ENCODE measurements at places on chromosomes 1 and 21.

GRCh38 chr1:246705368-246705767, 18.8 kb upstream of the SCCPDH start:
- no peak for DNase-seq

- DNase-seq, result no peak
Observed at GRCh38 chr1:168007691-168008090, 70.8 kb upstream of the MPC2 start.

DNA sequence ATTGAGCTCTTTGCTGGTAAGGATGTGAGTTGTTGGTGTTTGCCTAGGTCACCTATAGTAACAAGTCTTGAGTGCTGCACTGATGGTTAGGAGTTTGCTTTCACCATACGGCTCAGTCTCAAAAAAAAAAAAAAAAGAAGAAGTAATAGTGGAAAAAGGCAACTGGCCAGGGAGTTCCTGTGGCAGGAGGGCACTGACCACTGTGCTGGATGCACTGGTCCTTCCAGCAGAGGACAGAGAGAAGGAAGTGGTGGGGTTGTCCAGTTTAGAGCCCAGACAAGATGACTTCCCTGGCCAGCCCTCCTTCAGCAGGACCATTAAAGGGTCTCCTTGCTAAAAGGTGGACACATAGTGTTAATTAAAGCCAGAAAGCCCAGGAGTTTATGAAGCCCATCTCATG, 11.9 kb upstream of the PTCH2 start:
- DNase-seq, result no peak

DNA sequence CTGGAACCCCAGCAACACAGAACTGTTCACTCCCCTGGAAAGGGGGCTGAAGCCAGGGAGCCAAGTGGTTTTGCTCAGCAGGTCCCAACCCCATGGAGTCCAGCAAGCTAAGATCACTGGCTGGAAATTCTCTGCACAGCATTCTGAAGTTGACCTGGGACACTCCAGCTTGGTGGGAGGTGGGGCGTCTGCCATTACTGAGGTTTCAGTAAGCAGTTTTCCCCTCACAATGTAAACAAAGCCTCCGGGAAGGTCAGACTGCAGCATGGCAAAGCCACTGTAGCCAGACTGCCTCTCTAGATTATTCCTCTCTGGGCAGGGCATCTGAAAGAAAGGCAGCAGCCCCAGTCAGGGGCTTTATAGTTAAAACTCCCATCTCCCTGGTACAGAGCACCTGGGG, 59.7 kb downstream of the INKA2 start:
- no peak for DNase-seq

DNA sequence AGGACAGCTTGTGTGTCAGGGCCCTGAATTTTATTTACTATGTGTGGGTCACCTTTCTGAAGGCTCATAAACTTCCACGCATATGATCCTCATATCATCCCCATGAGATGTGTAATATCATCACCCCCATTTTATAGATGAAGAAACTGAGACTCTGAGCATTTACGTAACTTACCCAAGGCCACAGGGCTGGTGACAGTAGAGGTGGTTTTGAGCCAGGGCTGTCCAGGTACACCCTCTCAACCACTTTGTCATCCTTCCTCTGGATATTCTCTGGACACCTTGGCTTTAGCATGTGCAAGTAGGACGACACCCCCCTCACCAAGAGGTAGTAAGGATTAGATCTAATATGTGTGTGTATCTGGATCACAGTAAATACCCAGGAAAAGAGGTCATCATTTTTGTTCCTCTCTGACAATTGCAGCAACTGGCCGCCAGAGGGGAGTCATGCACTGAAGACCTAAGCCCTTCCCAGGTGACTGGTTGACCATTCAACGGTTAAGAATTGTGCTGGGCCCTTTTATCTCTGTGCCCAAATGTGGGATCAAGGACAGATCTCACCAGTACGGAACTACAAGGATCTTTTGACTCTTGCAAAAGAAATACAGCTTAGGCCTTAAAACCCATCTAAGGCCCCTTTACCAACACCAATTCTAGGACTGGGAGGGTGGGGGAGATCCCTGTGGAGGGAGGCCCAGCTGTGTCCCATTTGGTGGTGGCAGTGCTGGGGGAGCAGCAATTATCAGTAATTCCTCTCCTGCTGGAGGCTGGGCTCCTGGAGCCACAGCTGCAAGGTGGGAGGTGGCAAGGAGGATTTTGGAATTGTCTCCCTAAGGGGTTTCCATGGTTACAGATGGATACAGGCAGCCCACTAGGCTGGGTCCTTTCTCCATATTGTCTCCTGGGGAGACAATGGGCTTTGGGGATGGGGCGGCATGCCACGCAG, 13.7 kb upstream of the E2F2 start:
- peak; percentile 67 for DNase-seq

- no peak for DNase-seq
Observed at GRCh38 chr1:43276673-43277072, 6.9 kb downstream of the TMEM125 start.

DNA sequence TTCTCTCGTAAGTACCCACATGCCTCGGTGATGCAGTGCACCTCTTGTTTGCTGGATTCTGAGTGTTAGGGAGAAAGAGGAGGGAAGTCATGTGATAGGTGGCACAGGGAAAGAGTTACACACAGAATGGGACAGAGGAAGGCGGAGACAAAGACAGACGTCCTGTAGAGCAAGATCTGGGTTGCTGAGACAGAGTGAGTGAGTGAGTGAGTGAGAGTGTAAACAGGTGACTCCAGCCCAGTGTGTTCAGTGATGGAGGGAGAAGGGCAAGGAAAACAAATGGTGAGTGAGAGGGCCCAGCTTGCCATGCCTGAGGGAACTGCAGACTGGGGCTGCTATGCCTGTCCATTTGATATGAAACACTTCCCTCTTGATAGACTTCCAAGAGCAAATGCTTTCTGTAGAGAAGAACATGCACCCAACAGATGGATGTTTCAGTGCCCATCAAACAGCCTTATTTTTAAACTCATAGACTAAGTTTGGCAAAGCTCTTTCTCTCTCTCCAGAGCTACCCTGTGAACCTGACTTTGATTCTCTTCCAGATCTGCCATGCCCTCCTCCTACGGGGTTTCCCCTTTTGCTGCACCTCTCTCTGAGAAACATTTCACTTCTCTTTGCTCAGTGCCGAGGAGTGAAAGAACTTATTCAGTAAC, 209.9 kb upstream of the COA6 start:
- DNase-seq, result no peak

- DNase-seq, result peak; percentile 27
Observed at GRCh38 chr21:30831194-30831765, 1.7 kb upstream of the KRTAP7-1 start.

DNA sequence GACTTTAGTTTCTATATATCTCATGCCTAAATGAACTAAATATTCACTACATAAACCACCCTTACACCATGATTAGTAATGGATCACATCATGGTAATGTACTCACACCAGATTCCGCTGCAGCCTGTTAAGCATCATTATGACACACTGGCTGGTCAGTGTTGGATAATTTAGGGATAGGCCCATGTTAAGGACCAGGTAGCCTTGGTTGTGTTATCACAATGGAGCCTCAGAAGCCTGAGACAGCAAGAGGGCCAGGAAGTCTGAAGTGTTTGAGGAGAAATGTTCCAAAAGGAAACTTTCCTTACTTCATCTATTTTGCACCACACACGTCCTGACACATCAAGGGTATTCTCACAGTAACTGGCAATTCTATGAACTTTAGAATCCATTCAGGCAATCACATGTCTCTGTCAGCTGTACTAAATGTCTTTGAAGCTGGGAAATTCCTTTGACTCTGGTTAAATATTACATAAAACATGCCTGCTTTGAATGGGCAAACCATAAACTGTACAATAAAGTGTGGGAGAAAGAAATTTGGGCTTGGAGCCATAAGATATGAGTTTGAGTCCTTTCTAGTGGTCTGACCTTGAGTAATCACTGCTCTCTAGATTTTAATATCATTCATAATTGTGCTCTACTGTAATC, 105.3 kb upstream of the DPT start:
- no peak for DNase-seq

DNA sequence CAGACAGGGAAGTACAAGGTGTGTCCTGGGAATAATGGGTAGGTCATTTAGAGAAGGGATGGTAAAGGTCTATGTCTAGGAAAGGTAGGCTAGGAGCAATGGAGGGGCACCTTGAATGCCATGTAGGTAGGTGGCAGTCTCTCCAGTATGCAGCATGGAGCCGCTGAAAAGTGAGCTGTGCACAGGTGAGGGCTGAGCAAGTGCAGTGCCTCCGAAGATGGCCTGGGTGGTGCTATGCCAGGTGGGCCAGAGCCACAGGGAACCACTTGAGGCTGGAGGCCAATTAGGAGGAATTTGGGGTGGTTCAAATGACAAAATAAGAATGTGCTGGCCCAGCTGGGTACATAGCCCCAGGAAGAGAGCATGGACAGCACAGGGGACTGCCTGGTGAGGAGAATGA, 25.0 kb downstream of the RNU5D-1 start:
- DNase-seq, result no peak

DNA sequence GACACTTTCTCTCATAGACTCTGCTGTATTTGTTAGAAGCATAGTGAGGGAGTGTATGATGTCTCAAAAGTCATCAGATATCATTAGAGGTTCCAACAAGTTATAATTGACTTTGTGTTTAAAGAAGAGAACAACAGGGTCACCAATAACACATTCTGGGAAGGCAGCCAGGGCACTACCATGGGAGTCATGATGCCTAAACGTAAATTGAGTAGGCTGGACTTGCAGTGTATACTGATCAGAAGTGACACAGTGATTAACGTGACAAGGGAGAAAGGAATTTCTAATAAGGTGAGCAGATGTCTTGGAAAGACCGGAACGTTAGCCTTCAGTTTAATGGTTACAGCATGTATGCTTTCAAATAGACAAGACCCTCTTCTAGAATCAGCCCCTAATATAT, 973.2 kb downstream of the NCAM2 start:
- no peak for DNase-seq

GRCh38 chr1:26583646-26584485, 54.3 kb downstream of the RPS6KA1 start:
- DNase-seq, result peak; percentile 53

DNA sequence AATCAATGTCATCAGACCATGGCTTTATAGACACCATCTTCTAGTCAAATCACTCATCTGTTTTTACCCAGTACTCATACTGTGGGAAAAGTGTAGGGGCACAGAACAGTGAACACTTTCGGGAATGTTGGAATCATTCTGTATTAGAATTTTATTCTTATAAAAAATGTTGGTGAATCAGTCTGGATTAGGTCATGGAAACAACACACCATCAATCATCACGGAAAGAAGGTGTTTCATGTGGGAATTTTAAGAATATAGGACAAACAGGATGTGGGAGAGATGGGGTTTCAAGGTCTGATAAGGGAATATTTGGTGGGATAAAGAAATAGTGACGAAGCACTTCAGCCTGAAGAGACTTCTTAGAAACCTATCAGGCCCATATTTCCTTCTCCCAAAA, 17.3 kb downstream of the GBP1 start:
- DNase-seq, result no peak

DNA sequence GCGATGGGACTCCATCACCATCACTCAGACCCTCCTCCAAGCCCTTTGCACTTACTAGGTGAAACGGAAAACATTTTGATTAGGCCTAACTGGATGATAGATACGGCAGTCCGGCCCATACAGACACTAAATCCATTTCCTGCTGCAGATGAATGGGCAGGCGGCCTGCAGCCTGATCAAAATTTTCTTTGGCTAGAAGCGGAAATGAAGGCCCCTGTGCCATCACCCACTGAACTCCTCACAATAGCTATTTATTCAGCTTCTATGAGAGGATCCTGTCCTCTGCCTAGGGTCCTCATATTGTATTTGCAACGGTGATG, 200.5 kb downstream of the OMA1 start:
- no peak for DNase-seq

GRCh38 chr1:38454749-38455441, 404.7 kb downstream of the RRAGC start:
- no peak for DNase-seq

- DNase-seq, result no peak
Observed at GRCh38 chr1:98421085-98421435, 240.5 kb upstream of the SNX7 start.

- no peak for DNase-seq
Observed at GRCh38 chr1:225733254-225733653, 44.4 kb upstream of the SRP9 start.

DNA sequence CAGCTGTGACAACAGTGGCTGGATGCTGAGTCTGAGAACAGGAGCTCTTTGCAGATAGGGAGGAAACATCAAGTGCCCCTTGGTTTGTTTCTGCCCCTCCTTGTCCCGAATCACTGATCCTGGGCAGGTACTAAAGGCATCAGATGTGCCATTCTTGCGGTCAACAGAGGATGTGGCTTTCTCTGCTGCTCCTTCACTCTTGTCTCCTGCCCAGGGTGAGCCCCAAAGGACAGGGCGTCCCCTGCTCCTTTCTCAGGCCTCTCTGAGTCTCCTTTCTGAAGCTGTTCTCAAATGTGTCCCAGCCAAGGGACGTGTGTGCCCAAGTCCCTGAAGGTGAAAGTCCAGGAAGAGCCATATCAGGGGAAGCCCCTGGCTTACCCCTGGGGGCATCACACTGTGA, 31.7 kb downstream of the SLC37A1 start:
- no peak for DNase-seq

GRCh38 chr1:9887070-9887469, 23.0 kb downstream of the CTNNBIP1 start:
- DNase-seq, result no peak

- DNase-seq, result no peak
Observed at GRCh38 chr1:181919542-181919941, 142.0 kb downstream of the ZNF648 start.

DNA sequence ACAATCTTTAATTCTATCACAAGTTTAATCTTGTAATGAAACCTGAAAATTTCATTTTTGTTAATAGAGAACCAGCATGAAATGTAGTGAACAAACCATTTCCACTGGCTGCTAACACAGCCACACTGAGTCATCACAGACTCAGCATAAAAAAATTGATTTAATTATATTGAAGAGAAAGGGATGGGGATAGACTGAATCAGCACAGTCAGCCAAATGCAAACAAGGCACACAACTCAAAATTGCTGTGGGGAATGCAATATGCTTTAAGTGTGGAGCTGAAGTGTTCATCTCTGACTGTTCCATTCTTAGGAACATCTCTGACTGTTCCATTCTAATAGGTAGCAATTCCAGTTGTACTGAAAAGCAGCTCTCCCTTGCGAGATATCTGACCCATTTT, 299.8 kb downstream of the MRPL39 start:
- no peak for DNase-seq

DNA sequence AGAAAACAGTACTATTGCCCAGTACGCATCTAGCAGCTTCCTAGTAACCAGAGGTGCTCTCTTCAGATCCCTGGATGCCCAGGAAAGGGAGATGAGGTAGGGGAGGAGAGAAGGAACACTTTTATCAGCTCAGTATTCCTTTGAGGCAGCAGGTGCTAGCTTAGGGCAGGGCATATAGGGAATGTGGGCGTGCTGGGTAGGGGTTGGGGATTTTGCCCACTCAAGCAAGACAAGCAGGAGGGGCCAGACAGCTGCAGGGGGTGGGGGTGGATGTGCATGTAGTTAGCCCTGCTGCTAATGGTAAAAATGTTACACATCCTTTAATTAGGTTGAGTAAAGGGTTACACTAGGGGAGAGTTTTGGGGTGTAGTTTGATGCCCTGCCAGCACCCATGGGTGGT, 18.1 kb upstream of the AVPR1B start:
- no peak for DNase-seq

- no peak for DNase-seq
Observed at GRCh38 chr1:223052931-223053330, 90.1 kb downstream of the TLR5 start.

Measured in stimulated activated CD4-positive, alpha-beta T cell treated with anti-CD3 and anti-CD28 coated beads, Interleukin-15, amount 100 ng/mL, for 48 hours (primary cell).